ENCODE measurements at places on chromosomes 3 and 15.

GRCh38 chr3:66800941-66801545 is 197.1 kb upstream of the KBTBD8 start:
- DNase-seq: no peak

DNA sequence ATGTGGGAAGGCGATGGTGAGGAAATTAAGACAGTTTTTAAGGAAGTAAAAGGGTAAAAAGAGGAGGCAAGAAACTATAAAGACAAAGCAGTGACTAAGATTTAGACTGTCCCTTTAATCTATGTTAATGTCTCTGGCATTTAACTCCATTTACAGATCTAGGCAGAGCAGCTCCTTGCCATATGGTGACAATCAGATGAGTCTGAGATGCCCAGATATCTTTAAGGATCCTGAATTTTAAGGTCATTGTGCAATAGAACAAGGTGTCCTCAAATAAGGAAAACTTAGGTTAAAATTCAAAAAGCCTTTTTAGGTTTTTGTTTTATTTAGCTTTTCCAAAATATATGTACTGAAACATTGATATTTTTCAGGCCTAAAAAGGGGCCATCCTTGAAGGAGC is 24.1 kb downstream of the RASGRP1 start:
- no peak for DNase-seq

GRCh38 chr3:161082063-161082462 is 23.1 kb downstream of the B3GALNT1 start:
- DNase-seq: no peak

- no peak for DNase-seq
Observed at GRCh38 chr3:66603151-66603611, 102.4 kb upstream of the LRIG1 start.

GRCh38 chr15:96818861-96819260 is 488.4 kb downstream of the NR2F2 start:
- no peak for DNase-seq

DNA sequence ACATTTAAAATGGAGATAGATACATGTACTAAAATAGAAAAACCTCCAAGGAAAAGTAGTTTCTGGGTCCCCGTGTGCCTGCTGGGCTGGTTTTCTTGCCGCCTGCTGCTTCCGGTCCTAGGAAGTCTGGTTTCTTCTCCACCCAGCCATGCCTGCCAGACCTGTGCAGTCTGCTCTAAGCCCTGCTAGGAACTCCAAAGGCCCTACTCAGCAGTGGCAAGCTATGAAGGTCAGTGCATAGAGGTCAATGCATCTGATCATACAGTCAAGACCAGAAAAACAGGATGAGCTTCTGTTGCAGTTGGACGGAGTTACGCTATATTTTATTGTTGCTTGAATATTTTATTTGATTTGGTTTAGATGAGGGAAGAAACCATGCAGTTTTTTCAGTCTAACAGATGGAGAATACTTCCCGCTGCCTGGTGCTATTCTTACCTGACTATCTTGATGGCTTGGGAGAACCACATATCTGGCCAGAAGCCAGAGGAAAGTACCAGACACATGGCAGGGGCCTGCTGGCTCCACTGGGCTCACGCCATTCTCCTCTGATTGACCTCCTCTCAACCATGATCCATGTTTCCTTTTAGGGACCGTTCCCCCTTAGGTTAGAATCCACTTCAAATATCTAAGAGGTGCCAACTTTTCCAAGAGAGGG is 226.8 kb upstream of the ST8SIA2 start:
- DNase-seq: no peak

GRCh38 chr3:65230261-65231139 is 542.7 kb upstream of the ADAMTS9 start:
- no peak for DNase-seq

- DNase-seq: no peak
Observed at GRCh38 chr3:9784965-9785364, 7.3 kb downstream of the TADA3 start.

DNA sequence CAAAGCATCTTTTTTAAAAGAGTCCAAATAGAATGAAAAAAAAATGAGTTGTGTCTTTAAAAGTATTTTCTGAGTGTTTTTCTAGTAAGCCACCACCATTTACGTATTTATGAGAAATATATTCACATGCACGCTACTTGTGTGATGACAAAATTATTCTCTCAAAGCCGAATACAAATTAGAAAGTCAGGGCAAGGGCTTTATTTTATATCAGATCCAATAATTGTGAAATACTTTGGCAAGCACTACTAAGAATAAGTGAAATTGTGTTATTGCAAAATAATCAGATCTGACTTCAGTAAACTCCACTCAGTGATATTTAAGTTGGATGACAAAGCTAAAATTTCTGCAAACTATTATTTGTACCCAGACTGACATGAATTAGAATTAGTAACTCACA is 589.3 kb upstream of the KCNMB2 start:
- DNase-seq: no peak

DNA sequence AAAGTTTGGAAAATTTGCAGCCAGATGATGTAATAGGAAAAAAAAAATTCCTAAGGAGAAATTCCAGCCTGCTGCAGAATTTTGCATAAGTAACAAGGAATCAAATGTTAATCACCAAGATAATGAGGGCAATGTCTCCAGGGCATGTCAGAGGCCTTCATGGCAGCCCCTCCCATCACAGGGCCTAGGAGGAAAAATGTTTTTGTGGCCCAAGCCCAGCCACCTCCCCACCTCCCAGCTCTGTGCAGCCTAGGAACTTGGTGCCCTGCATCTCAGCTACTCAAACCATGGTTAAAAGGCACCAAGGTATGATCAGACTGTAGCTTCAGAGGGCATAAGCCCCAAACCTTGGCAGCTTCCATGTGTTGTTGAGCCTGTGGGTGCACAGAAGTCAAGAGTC is 704.7 kb upstream of the ROBO1 start:
- DNase-seq: no peak

GRCh38 chr3:67196677-67197076 is 198.6 kb downstream of the KBTBD8 start:
- no peak for DNase-seq

DNA sequence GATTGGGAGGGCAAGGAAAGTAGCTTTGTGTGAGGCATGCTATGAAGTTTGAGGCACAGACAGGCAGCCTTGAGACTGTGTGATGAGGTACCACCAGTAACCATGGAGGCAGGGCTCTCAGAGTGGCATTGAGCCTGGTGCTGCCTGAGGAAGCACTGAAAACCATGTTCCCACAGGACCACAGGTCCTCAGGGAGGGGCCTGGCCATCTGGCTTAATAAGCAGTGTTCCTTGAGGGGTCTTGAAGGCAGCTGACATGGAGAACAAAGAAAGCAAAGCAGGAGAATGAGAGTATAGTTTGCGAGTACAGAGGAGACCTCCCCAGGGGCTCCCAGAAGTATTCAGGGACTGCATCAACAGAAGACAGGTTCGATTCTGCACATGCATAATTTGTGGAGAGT is 346.6 kb downstream of the EPHB1 start:
- DNase-seq: peak; percentile 14

DNA sequence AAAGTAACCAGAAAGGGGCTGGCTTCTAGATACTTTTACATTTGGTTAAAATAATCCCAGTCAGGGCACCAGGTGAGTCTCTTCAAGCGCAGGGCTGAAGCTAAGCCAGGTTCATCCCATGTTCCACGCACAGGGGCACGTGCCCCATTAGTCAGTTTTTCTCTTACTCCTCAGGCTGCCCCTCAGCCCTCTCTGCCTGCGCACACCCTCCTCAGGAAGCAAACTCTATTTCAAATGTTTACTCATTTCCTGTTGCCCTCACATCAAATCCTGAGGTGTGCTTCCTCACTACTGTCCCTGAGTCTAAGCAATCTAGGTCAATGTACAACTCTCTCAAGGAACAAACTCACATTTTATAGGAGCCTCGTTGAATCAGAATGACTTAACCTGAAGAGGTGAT is 48.5 kb downstream of the THBS1 start:
- DNase-seq: no peak

GRCh38 chr15:67501177-67501835 is 19.6 kb upstream of the C15orf61 start:
- DNase-seq: no peak

DNA sequence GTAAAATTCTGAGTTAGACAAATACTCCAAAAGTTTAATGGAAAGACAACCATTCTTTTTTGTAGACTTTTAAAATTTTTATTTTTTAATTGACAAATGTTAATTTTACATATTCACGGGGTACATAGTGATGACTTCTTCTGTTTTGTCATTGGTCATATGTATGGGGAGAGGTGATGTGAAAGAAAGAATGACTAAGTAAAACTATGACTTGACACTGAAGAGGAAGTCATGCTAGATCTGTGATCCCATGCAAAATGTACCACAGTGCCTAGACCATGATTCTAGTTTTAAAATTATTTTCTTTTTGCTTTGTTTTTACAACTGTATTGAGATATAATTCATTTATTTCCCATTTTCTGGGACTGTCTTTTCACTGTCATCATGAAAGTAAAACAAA is 281.6 kb downstream of the MBNL1 start:
- DNase-seq: no peak

DNA sequence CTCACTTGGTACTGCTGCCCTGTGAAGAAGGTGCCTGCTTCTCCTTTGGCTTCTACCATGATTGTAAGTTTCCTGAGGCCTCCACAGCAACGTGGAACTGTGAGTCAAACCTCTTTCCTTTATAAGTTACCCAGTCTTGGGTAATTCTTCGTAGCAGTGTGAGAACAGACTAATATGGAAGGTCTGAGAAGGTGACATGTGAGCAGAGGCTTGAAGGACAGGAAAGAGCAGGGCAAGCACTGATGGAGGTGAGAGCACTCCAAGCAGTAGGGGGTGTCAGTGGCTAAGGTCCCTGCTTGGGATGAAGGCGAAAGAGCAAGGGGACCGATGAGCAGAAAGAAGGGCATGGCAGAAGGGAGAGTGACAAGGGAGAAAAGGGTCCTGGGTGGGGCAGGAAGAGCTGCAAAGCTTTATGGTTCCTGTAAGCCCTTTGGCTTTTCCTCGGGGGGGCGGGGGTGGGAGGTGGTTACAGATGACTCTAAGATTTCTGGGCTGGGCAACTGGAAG is 3.5 kb downstream of the EIF4E3 start:
- DNase-seq: no peak

- DNase-seq: no peak
Observed at GRCh38 chr3:188220097-188220788, 66.3 kb downstream of the LPP start.

GRCh38 chr3:28012830-28013229 is 228.6 kb upstream of the CMC1 start:
- DNase-seq: no peak

DNA sequence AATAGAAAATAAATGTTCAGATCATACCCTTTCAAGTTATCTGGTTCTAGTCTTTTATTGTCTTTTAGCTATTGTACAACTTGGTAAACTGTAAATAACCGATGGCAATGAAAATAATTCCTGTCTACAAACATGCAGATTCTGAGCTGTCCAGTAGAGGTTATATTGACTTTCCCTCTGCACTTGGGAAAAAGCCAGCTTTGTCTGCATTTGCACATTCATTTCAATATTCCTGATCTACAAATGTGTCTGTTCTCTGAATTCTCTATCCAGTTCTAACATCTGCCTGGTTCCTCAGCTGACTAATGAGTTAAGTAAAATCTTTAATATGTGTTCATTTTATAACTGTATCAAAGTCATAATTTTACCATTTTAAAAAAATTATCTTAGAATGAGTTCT is 408.5 kb downstream of the ERC2 start:
- no peak for DNase-seq

DNA sequence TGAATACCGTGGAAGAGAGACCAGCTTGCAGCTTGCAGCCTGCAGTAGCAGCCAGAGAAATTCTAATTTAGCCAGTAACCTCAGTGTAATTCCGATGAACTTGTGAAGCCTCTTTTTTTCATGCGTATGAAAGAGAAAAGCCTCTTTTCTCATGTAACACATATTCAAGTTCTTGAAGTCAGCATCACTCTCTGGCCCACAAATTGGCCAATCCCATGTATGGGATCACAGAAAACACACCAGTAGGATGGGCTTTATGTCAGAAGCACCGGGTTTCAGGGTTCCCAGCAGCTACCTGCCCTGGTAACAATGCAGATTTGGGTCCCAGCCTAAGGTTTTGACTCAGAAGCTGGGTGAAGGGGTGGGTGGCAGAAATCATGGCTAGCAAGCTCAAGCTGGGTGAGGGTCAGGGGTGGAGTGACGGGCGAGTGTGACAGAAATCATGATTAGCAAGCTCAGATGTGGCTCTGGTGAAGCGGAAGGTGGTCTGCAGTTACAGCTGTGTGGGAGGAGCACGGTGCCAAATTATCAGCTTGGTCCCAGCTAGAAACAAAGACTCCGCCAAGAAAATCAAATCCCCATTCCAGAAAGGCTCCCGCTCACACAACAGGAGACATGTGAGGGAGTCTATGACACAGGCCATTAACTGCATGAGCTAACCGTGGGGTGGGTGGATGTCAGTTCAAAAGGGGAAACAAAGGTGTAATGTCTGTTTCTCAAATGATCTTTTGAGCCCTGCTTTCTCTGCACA is 86.6 kb downstream of the SNRK start:
- no peak for DNase-seq

- no peak for DNase-seq
Observed at GRCh38 chr3:50345586-50346234, at the start of gene ZMYND10. Gene ZMYND10, minus strand, starts transcription at chr3:50345732. Its CDS starts 153 bp downstream, at chr3:50345579.

DNA sequence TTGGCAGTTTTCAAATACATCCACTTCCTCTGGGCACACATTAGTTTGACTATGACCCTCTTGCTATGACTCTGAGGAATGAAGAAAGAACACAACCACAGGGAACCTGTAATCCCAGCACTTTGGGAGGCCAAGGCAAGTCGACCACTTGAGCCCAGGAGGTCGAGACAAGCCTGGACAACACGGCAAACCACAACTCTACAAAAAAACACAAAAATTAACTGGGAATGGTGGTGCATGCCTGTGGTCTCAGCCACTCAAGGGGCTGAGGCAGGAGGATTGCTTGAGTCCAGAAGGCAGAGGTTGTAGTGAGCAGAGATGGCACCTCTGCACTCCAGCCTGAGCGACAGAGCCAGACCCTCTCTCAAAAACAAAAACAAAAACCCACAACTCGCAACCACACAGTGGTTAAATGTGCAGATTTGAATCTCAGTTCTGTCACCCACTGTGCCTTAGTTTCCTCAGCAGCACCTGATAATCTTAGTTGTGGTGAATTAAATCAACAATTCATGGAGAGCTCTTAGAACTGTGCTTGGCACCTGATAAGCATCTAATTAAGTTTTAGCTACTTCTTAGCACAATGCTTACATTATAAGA is 65.7 kb downstream of the MYLK start:
- no peak for DNase-seq

DNA sequence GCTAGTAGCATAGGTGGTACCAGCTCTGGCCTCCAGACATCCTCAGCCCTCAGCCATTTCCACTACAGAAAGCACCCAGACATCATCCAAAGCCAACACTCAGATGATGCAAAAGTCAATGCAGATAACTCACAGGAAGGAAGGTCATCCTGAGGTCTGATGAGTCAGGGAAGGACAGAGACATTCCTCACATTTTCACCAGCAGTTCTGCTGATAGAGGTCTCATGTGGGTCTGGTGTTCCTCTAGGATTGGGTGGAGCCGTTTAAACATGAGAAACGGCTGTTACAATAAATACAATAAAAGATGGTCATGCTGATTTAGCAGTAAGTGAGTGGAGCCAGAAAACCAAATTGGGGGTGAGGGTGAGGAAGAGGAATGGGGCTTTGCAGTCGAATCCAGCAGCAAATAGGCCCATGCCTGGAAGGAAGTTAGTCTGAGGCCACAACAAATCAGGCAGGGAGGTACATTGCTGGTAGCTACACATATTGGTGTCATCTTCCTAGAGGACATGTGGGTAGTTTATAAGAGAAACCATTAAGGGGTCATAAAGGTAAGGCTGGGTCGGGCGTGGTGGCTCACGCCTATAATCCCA is 33.3 kb upstream of the FLNB start:
- DNase-seq: no peak

All from NCI-H1436 treated with DMSO at 0.1 percent for 48 hours (cell line).